ENCODE measurements at places on chromosomes 3 and 15. TPM values are rescaled to one million over a fixed set of nuclear protein-coding genes. Genes with fewer than 3 reads are reported as not detected.

Gene GOLGA8J
- not detected for total RNA-seq

Gene LTK
- total RNA-seq, result under 0.01 TPM

Gene GPR27
- 1.6 TPM for total RNA-seq

Gene LDHAL6B
- not detected for total RNA-seq

Gene CCK
- 4.8 TPM for total RNA-seq

Gene SAMD7
- total RNA-seq, result not detected

Gene NR1I2
- total RNA-seq, result under 0.01 TPM

Gene LSMEM2
- total RNA-seq, result not detected

Gene TRPC1
- total RNA-seq, result 7.8 TPM

Gene GABRR3
- not detected for total RNA-seq

Gene ECE2
- total RNA-seq, result not detected

Gene FANCI
- total RNA-seq, result 5.3 TPM

Gene MAPK6
- total RNA-seq, result 274 TPM

Gene PLA1A
- total RNA-seq, result 0.14 TPM

Gene TMC3
- not detected for total RNA-seq

Gene RAB6B
- 0.64 TPM for total RNA-seq

Gene DNAH12
- under 0.01 TPM for total RNA-seq

Gene CCDC54
- total RNA-seq, result not detected

Gene DLL4
- under 0.01 TPM for total RNA-seq
